Foreskin fibroblast (primary cell): ENCODE measurements at places on chromosomes 6 and 20.

DNA sequence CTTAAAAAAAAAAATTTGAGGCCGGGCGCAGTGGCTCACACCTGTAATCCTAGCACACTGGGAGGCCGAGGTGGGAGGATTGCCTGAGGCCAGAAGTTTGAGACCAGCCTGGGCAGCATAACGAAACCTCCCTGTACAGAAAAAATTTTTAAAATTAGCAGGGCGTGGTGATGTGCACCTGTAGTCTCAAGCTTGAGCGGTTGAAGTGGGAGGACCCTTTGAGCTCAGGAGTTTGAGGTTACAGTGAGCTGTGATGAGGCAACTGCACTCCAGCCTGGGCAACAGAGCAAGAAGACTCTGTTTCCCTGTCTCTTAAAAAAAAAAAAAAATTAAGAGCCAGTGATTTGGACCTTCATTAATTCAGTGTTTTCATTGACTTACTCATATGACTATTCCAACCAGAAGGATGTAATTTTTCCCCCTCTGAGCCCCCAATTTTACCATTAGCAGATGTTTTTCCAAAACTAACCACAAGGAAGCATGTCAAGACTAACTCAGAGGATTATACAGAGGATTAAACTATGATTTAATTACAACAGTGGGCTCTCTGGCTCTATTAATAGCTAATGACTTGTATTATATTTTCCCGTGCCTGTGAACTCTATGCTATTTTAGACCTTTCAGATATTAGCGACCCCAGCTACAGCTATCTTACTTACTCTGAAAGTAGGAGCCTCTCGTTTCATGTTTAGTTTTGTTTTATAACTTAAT lies 75.1 kb downstream of the ARID1B start:
- no peak for DNase-seq

- peak; percentile 70 for DNase-seq
These were observed 170.9 kb upstream of the AKAP12 start for GRCh38 chr6:151068761-151069312.

DNA sequence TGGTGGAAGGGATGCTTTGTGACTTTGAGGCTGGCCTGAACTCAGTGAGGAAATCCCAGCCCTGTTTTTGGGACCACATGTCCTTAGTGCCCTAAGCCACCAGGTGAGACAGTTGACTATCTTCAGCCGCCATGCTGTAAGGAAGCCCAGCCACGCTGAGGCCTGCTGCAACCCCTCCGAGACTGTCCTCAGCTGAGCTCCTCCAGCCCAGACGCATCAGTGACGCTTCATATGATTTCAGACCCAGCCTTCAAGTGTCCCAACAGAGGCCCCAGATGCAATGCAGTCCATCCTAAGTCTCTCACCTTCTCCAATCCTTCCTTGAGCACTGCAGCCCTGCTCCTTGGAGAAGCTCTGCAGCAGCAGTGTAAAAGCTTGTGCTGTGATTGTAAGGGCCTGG lies 76.2 kb downstream of the NINL start:
- no peak for DNase-seq

GRCh38 chr6:44837741-44838140 lies 450.2 kb downstream of the CDC5L start:
- DNase-seq, result no peak

GRCh38 chr6:387293-387741 lies 4.2 kb upstream of the IRF4 start:
- no peak for DNase-seq

GRCh38 chr6:71602385-71603007 lies 283.9 kb upstream of the RIMS1 start:
- no peak for DNase-seq

- DNase-seq, result peak; percentile 74
These were observed 866.5 kb downstream of the KIF16B start for GRCh38 chr20:15706719-15707118.

DNA sequence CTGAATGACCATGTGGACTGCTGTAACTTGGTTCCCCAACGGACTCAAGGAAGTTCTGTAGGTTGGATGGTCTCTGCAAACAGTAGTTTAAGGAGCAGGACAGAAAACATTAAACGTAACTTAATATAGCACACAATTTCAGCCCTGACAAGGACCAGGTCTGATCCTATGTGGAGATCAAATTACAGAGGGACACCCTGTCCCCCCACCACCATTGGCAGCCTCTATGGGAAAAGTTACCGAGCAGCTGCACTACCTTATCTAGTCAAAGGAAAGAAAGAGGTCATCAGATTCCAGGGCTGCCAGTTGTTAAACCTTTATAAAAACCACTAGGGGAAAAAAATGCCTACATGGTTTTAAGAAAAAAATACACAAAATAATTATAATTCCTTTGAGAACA lies 191.5 kb upstream of the RSPO3 start:
- DNase-seq, result no peak

- DNase-seq, result no peak
These were observed 43.5 kb downstream of the ZFAND3 start for GRCh38 chr6:37862992-37863391.

- DNase-seq, result peak; percentile 85
These were observed 1211.1 kb upstream of the GJE1 start for GRCh38 chr6:140921366-140922226.
